ENCODE measurements at places on chromosomes 4 and X.

DNA sequence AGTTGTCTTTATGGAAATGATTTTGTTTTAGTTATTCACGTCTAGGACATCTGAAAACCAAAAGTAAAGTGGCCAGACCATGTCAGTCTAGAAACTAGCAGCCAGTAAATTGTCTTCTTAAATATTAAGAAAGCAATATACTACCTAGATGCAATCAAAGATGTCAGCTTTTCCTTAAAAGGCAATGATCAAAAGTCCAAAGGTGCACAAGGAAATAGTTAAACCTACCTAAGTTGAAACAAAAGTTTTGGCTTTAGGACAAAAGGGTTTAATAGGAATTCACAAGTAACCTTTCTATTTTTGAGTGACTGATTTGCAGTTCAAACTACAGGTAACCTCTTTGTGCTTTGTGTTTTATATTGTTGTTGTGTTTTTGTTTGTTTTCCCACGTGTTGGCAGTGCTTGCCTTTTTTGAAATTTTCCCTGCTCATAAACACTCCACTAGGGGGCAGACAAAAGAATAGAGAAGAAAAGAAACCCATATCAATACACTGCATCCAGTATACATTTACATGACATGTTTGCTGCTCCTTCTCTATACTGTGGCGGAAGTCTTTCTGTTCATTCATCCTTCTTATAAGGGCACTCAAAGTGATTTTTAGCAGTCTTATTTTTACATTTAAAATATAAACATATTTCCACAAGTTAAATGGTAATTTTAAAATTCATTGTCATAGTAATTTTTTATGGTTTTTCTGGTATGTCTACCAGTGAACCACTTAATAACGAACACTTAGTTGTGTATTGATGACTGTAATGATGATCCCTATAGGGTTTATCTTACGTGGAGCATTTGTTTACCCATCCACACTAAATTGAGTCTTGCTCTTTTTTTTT is 62.7 kb downstream of the GAB1 start:
- DNase-seq: no peak

DNA sequence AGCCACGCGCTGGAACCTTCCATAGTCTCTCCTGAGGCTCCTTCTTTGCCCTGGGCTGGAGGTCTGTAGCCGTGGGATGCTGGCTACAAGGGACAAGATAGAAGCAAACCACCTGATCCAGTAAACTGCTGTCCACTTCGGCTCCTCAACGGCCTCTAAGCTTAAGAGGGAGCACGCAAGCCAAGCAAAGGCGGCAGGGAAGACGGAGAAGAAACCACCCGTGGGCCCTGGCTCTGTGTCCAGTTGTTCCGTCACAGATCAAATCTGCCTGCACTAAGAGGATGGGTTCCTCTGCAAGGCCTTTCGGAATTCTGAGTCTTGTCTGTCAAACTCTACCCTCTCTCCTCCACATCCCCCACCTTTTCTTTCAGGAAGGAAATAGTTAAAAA is 401 bp upstream of the EDNRA start:
- DNase-seq: no peak

DNA sequence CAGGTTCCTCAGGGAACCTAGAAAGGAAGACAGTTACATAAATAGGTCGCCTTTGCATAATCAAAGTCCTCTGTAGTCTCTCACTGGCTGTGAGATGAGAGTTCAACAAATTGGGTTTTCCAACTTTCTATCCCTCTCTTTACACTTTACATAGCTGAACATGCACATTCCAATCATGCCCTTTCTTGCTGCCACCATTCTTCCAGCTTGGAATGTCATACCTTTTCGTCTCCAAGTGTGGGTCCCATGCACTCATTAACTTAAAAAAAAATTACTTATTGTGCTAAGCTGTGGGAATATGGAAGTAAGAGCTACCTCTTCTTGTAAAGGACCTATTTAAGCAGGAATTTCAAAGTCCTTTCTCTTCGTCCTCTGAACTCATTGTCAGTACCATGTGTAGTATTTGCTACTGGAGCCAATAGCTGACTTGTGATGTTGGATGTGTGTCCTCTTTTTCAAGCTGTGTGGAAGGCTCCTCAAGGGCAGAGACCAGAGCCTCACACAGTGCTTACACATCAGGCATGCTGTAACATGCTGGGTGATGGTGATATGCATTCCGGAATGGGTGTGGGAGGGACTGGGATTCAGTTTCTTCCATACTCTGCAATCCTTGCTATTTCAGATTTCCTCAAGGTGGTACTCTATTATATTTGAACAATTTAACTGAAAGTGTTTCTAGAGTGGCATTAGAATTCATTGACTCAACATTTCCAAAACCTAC is 7.1 kb downstream of the ENOPH1 start:
- DNase-seq: no peak

DNA sequence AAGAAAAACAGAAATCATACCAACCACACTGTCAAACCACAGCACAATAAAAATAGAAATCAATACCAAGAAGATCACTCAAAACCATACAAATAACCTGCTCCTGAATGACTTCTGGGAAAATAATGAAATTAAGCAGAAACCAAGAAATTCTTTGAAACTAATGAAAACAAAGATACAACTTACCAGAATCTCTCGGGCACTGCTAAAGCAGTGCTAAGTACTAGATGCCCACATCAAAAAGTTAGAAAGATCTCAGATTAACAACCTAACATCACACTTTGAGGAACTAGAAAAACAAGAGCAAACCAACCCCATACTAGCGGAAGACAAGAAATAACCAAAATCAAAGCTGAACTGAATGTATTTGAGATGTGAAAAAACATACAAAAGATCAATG is 33.2 kb downstream of the AWAT2 start:
- DNase-seq: no peak

All from stimulated activated CD4-positive, alpha-beta T cell treated with anti-CD3 and anti-CD28 coated beads, Interleukin-1b, Interleukin-23, amount 100 ng/mL, for 4 hours (primary cell).